CD4-positive, alpha-beta T cell (primary cell): ENCODE measurements at places on chromosomes 12 and 14. TPM values are rescaled to one million over a fixed set of nuclear protein-coding genes. Genes with fewer than 3 reads are reported as not detected.

DNA sequence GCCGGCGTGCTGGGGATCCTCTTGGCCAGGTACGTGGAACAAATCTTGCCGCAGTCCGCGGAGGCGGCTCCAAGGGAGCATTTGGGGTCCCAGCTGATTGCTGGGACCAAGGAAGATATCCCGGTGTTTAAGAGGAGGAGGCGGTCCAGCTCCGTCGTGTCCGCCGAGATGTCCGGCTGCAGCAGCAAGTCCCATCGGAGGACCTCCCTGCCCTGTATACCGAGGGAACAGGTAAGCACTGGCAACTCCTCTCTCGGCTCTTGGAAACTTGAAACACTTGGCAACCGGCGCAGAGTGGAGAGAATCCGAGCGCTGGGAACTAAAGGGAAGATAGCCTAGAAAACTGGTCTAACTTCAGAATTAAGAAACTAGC lies 1.7 kb downstream of the PDE3A start:
- DNase-seq: no peak

GRCh38 chr14:38038986-38039385 lies 168.7 kb upstream of the SSTR1 start:
- DNase-seq: no peak

GRCh38 chr12:1922985-1923384 lies 4.5 kb upstream of the CACNA2D4 start:
- no peak for DNase-seq

The KCNC2 gene
- total RNA-seq: not detected

The BDKRB1 gene
- not detected for total RNA-seq
